NCI-H2171 treated with DMSO at 0.1 percent for 48 hours (cell line): ENCODE measurements at places on chromosomes 7 and 10.

- DNase-seq: no peak
Measured at GRCh38 chr10:22461891-22462290, 116.6 kb downstream of the SPAG6 start.

GRCh38 chr7:26201247-26202018 lies at the start of gene CBX3:
Gene CBX3, plus strand, starts transcription at chr7:26201745. Its CDS starts 1,254 bp downstream, at chr7:26202999.
- DNase-seq: peak; percentile 93

- no peak for DNase-seq
Measured at GRCh38 chr10:1643908-1644179, 93.5 kb downstream of the ADARB2 start.

GRCh38 chr10:111297351-111297848 lies 220.6 kb downstream of the ADRA2A start:
- DNase-seq: no peak

DNA sequence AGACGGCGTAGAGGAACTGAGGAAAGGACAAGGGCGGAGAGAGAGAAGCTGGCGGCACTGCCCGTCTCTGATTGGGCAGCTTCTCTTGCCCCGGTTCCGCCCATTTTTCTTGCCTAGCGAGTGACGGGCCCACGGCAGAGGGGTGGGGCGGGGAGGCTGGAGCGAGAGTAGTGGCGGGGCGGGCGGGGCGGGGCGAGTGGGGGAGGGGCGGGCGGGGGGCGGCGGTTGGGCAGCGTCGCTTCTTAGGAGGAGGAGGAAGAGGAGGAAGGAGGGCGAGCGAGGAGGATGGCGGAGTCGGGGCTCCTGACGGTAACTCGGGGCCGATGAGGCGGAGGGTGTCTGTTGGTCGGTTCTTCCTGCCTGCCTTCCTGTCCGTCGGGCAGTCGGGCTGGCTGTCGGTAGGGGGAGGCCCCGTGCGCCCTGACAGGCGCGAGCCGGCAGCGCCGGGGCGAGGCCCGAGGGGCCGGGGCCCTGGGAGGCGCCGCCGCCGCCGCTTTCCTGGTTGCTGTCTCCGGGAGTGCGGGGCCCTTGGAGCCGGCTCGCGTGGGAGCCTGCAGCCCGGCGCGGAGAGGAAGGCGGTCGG lies at the start of gene SHOC2:
SHOC2 (plus strand) TSS at position 256 of the 583 bp plus-strand sequence. CDS start 44,755 bp downstream, outside the sequence.
- DNase-seq: no peak
